ENCODE measurements at places on chromosomes 2 and 18.

DNA sequence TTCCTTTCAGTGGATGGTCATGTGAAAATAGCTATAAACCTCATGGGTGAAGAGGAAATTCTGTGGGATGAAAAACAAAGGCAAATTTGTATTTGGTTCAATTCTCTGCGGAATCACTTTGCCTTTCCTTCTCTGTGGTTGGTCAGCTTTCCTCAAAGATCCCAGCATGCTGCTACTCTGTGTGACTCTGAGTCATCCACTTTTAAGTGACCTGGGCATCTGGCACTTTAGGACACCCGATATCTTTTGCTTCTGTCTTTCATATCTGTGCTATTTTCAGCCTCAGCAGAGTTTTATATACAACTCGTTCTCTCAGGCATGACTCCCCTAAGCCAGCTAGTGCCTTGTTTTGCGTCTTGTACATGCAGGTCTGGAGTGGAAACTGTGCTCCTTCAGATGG is 217.0 kb upstream of the PIEZO2 start:
- DNase-seq = no peak

DNA sequence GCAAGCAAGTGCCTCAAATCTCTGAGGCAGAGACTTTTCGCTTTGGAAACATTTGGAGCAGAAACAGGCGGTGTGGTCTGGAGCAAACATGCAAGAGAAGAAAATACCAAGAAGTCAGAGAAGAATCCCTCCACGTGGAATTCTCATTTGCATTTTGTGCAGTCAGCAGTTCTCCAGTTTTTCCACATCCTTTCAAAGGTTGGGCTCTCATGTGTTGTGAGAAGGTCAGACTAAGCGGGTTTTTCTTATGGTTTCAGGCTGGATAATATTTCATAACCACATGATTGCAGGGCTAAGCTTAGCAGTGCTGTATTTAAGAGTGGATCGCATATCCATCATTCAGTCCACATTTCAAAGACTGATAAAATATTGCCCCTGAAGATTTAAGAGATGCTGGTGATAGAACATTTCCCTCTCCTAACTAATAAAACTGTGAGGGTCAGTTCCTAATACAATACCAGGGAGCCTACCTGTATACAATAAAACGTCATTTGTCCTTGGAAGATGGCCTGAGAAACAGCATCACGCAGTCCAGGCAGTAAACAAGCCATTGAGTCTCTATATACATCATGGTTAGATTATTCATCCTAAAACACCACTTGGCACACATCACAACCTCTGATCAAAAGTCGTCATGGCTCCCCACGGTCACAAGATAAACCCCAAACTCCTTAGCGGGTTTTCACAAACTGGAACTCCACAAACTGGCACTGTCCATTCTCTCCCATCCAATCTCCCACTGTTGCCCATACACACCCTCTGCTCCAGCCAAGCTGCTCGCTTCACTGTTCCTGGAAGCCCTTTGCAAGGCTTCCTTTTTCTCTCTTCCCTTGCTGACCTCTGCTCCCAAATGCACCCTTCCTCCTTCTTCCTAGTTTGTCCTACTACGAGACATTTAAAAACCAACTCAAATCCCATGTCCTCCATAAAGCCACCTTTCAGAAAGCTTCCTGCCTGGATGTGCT is 31.5 kb downstream of the ANKRD44 start:
- no peak for DNase-seq

DNA sequence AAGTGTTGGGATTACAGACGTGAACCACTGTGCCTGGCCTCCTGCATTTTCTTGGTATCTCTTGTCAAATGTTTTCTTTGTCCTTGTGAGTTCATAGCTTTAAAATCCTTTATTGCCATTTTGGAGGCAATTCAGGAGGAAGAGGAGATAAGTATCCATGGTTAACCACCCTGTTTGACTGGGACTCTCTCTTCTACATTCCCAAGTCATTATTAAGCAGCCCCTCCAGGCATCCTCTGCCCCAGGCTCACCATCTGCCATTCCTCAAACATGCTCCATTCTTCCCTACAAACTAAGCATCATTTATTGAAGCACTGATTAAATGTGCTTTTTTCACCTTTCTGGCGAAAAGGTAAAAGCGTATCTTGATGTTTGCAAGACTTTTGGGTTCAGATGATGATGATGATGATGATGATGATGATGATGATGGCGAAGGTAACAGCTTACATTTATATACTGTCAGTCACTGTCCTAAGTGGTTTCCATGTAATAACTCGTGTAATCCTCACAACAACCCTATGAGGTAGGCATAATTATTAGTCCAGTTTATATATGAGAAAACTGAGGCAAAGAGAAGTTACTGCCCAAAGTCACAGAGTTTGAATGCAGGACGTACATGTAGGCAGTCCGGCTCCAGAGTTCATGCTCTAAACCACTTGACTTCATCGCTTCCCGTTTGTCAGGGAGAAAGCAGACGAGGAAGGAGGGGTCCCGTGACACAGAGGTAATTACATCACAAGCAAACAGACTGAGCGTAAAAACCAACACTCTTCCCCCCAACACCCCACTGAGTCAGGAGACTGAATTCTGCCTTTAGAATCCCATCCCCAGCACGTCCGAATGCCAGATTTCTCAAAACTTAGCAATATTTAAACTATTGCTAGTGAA is 69.7 kb upstream of the ACKR3 start:
- no peak for DNase-seq

GRCh38 chr2:128409326-128410034 is 90.8 kb upstream of the HS6ST1 start:
- DNase-seq = peak; percentile 31

DNA sequence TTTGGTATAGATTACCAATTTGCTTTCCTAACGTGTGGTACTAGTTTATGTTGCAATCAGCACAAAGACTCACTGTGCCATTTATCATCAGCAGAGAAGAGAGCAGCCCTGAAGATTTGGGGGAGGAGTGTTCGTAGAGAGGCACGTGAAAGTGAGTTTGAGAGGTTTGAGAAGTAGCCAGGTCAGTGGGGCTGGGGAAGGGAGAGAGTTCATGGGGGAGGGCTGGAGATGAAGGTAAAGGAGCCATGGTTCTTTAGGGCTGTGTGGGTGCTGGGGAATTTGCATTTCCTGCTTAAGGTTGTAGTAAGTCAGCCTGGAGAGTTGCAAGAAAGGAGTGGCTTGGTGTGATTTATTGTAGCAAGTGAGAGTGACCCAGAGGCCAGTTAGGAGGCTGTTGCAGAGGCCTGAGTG is 172.1 kb downstream of the NEDD4L start:
- no peak for DNase-seq

- DNase-seq = no peak
Measured at GRCh38 chr2:122191331-122191730, 435.9 kb downstream of the TSN start.

DNA sequence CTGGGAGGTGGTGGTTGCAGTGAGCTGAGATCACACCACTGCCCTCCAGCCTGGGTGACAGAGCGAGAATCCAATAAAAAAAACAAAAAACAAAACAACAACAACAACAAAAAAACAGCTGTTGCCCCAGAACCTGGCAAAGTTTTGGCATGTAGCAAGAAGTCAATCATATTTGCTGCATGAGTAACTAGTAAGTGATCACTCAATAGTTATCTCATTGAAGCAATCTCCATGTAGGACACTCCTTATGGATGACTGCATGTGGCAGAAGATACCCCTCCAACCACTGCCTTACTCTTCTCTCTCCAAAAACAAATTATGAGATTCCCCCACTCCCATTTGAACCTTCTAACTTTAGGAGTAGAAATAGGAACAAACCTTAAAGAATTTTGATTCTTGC is 113.7 kb downstream of the TTC27 start:
- DNase-seq = no peak

- DNase-seq = no peak
Measured at GRCh38 chr2:171557363-171557762, 35.1 kb downstream of the CYBRD1 start.

GRCh38 chr2:156182132-156182531 is 150.4 kb downstream of the NR4A2 start:
- no peak for DNase-seq

DNA sequence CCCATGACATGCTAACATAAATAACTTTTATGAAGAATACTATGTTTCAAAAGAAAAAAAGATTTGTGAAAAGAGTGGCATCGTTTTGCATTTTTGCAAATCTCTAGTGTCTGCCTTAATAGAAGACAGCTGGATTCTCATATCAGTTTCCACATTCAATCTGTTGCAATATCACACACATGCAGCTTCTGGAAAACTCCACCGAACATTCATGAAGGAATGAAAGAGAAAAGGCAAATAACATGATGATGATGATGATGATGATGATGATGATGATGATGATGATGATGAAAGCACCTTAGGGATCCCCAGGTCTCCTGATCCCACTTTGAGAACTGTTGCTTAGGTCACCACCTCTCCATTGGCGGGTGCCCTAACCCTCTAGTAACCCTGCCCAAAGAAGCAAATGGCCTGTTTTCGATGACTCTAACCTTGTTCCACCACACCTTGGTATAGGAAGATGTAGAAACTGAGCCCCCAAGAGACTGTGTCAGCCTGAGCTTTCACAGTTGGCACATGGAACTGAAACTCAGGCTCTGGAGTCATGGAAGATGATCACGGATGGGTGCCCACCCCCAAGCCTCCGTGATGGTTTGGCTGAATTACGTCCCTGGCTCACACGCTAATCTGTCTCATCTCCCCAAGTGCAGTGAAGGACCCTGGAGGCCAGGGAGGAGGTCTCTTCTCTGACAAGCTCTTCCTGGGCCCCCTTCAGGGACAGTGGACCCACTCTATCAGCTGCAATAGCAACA is 80.1 kb upstream of the SMAD7 start:
- peak; percentile 46 for DNase-seq

DNA sequence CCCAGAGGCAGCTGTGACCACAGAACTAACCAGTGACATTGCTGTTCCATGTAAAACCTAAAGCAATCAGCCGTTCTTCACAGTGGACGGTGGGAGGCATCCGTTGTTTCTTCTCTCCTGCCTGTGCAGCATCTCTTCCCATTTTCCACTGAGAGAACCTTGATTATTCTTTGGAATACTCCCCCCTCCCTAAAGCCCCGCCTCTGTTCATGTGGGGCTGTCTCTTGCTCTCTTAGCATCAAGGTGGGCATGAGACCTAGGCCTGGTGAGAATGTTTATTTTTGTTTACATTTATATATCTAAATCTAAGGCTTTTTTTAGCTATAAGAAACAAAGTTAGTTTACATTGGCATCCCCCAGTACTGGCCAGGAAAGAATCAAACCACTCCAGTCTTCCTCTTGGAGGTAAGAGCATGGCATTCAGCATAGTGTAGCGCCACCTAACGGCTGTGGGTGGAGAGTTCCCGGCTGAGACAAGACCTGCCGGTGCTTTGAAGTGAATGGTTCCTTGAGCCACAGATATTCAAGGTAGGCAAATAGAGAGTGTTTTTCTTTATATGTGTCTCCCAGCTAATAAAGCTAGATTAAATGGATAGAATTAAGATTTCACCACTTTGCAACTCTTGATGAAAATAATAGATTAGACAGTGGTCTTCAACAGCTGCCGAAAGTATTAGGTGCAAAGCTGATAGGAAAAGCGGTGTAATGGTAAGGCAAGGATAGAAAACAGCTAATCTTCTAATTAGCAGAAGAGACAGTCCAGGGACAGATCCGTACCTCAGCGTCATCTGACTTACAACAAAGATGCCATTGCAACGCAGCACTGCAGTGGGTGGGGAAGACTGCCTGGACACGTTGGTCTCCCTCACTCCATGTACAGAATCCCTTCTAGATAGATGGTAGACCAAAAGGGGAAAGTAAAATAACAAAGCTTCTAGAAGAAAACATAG is 219.6 kb upstream of the RAB12 start:
- DNase-seq = no peak

GRCh38 chr18:26540043-26540628 is 8.2 kb downstream of the KCTD1 start:
- no peak for DNase-seq

GRCh38 chr2:18067588-18068384 is 189.3 kb downstream of the KCNS3 start:
- no peak for DNase-seq

- DNase-seq = no peak
Measured at GRCh38 chr2:238551091-238551490, 124.4 kb downstream of the ASB1 start.

DNA sequence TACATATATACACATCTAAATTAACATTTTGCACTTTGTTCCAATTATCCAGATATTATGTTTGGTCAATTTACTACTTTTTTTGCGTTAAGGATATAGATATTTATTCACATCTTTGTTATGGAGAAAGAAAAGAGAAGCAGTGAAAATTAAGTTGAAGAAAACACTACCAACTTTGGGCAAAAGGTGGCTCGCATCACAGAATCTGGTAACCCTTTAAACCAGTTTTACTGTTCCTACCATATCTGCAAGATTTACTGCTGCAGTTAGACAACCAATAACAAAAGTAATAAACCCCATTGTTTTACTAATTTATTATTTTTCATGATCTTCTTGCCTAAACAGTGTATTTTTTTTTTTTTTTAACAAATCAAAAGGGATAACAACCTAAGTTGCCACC is 53.6 kb downstream of the SMAD2 start:
- no peak for DNase-seq

GRCh38 chr18:12858991-12859390 is 25.0 kb downstream of the PTPN2 start:
- no peak for DNase-seq

GRCh38 chr2:181639686-181640085 is 17.2 kb downstream of the CERKL start:
- no peak for DNase-seq

GRCh38 chr2:85589181-85589580 is 5.0 kb downstream of the VAMP5 start:
- DNase-seq = no peak

DNA sequence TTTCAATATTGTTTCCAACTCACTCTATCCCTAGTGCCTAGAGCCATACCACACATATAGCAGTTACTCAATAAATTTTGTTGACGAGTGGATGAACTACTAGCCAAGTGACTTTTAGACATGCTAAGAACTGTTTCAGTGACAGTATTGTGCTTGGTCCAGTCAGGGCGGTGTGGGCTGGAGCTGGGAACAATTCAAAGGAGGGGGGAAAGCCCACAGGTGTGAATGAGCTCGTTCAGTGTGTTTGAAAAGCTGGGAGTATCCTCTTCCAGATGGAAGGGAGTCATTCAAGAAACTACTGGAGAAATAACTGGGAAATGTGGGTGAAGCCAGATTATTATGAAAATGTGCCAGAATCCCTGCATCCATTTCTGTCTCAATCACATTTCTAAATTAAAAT is 1.7 kb upstream of the SERPINE2 start:
- no peak for DNase-seq

DNA sequence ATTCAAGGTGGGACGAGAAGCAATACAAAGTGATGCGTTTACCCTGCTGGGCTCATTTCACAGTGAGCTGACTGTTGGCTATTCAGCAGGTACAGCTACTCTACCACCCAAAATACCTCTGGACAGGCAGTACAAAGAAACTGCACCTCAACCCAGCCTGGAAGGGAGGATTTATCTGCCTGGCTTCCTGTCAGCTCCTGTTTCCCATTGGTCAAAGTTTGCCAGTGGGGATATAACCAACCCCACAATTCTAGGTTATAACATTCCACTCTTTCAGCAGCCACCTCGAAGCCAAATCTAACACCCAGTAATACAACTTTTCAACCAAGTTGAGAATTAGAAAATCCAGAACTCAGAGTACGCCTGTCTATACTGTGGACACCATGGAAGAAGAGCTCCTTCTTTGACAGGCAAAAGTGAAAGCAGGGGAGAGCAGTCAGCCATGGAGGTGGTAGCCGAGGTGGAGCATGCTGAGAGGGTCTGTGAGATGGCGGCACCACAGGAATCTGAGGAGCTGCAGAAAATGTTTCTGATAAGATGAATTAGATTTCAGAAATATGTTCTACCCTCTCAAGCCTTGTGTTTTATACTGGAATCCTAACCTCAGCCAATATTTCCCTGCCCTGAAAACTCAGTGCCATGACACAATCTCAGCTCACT is 10.8 kb downstream of the DUSP19 start:
- DNase-seq = no peak
